Activated CD8-positive, alpha-beta T cell treated with anti-CD3 and anti-CD28 coated beads, Interleukin-2, amount 10 ng/mL, durations not matched to agents 7 days and 5 days (primary cell): ENCODE measurements at places on chromosomes 16 and 17. TPM values are rescaled to one million over a fixed set of nuclear protein-coding genes. Genes with fewer than 3 reads are reported as not detected.

- no peak for DNase-seq
Observed at GRCh38 chr17:67578142-67578457, 139.6 kb upstream of the NOL11 start.

TPSB2 gene
- total RNA-seq, result not detected

ERBB2 gene
- total RNA-seq, result 2.1 TPM

RARA gene
- total RNA-seq, result 63.2 TPM

GRCh38 chr16:57314161-57314785 lies 29.8 kb upstream of the PLLP start:
- DNase-seq, result no peak

DNA sequence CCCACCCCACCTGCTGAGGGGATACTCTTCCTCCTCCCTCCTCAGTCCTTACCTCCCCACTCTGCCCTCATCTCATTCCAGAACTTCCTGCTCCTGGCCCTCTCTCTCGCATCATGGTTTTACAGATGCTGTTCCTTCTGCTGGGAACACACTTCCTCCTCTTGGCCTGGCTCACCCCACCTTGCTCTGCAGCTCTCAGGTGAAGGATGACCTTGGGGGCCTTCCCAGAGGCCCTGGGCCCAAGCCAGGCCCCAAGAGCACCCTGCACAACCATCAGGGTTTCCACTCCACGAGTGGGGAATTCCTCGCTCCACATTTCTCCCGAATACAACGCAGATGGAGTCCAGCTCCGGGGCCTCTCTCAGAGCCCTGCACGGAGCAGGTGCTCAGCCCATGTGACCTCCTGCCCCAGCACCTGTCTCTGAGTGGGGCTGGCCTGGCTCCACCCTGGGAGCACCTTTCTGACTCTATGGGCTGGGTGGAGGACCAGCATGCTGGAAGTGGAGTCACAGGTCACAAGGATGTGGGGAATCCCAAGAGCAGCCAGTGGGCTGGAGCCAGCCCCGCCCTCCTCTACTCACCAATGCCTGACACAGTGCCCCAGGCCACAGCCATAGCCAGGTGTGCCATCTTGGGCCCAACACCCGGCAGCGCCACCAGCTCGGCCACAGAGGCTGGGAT lies 4.5 kb downstream of the NTHL1 start:
- DNase-seq, result no peak

- DNase-seq, result no peak
Observed at GRCh38 chr16:2493605-2494004, 18.7 kb downstream of the TBC1D24 start.

DNA sequence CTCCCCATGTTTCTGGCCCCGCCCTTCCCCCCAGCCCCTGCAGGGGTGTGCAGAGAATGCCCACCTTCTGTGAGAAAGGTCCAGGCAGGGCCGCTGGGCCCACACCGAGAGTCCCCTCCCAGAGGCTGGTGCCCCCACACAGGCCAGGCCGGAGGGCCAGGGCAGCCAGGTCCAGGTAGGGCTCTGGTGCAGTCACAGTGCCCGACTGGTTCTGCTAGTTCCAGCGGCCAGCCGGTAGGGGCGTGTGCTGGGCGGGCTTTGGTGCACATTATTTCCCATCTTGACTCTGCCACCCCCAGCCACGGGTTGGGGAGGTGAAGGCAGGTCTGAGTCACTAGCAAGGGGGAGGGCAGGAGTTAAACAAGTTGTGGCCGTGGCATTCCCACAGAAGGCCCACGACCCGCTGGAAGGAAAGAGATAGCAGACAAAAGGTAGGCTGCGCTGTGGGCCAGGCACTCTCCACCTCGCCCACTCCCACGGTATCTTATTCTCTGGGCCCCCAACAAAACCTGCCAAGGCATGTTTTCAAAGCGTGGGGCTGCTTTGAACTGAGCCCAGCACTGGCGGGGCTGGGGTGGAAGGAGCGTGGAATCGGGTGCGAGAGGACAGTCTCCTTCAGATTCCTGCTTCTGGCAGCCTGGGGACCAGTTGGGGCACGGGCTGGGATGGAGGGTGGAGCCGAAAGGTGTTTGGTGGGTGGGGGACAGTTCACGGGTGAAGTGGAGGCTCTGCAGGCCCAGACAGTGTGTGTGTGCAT lies 1.9 kb downstream of the EPN3 start:
- no peak for DNase-seq

ZFHX3 gene
- total RNA-seq, result 2.9 TPM

DNA sequence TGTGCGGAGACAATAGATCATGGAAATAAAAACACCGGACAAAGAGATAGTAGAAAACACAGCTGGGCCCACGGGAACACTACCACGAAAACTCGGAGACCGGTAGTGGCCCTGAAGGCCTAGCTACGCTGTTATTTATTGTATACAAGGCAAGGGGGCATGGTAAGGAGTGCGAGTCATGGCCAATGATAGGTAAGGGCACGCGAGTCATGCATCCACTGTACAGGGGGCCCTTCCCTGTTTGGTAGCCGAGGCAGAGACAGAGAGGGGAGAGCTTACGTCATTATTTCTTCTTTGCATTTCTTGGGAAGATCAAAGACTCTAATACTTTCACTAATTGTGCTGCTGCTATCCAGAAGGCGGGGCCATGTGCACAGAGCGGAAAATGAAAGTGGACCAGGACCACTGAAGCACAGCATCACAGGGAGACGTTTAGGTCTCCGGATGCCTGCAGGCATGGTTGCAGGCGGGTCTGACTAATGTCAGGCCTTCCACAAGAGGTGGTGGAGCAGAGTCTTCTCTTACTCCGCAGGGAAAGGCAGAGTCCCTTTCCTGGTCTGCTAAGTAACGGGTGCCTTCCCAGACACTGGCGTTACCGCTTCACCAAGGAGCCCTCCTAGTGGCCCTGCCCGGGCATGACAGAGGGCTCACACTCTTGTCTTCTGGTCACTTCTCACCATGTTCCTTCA lies 74.4 kb upstream of the ARL4D start:
- no peak for DNase-seq

DNA sequence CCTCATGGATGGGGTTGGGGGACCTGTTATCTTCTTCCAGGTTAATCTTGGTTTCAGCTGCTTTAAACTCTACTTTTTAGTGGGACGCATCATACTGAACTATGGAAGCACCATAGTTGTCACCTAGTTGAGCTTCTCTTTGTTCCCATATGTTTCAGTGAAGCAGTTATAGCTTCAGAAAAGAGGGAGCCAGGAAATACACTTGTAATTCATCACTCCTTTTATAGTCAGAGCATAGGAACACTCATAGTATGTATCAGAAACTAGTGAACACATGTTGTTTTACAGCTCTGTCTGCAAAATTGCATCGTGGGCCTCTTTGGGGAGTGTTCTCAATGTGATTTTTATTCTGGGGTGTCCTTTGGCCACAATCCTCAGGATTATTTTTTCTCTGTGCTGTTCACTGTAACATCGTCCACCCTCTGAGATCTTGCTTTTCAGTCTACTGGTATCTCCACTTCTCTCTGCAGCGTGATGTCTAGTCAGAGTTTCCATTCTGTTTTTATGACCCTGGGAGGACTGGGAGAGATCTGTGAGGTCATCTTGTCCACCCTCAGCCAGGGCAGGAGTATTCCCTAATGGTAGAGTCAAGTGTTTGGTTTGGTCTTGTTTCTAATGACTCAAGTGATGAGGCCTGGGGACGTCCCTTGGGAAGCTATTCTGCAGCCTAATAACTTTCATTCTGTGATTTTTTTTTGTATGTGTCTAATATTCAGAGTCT lies 585.4 kb downstream of the WWOX start:
- no peak for DNase-seq

RHBDL1 gene
- 1.4 TPM for total RNA-seq

LLGL2 gene
- 19.8 TPM for total RNA-seq

DNA sequence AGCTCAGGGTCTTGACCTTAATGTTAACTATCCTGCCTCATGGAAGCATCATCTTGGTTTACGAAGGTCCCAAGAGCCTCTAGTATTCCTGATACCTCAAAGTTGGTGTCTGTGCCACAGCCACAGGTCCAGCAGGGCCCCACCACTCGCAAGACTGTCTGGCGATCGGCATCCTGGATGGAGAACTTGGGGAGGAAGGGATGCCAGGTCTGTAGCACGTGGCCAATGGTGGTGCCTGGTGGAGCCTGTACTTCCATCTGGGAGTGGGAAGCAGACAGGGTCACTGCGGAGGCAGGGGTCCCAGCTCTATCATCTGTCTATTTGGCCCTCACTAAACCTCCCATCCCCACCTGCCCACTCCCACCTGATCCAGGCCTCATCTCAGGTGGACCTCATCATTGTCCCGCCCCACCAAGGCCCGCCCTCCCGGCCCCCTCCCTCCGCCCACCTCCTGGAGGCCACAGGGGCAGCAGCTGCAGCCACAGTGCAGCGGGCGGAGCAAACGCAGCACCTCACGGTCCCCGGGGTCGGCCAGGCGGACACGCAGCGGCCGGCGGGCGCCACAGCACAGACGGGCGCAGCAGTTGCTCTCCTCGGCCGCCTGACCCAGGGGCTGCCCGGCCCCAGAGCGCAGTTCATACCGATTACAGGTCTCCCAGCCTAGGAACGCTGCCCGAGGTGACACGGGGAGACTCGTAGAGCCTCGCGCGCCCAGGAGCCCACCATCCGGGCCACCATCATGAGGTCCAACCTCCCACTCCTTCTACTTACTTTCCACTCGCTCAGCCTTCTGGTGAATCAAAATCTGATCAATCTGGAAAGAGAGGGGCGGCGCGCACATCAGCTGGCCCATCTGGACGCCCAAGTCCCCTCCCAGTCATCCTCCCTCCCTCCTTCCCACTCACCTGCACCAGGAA lies 1.4 kb downstream of the PLSCR3 start:
- no peak for DNase-seq

GAS2L2 gene
- not detected for total RNA-seq

DNA sequence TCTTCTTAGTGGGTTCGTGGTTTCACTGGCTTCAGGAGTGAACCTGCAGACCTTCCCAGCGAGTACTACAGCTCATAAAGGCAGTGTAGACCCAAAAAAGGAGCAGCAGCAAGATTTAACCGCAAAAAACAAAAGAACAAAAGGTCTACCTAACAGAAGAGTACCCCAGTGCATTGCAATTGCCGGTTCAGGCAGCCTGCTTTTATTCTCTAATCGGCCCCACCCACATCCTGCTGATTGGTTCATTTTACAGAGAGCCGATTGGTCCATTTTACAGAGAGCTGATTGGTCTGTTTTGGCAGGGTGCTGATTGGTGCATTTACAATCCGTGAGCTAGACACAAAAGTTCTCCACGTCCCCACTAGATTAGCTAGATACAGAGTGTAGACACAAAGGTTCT lies 2.0 kb upstream of the ARRB2 start:
- peak; percentile 84 for DNase-seq

GUCY2D gene
- total RNA-seq, result not detected

RUNDC1 gene
- 16.8 TPM for total RNA-seq

- no peak for DNase-seq
Observed at GRCh38 chr17:18191967-18192366, 8.3 kb downstream of the ALKBH5 start.

PLA2G10 gene
- total RNA-seq, result not detected

- DNase-seq, result no peak
Observed at GRCh38 chr16:69423189-69423588, 1.2 kb upstream of the CYB5B start.

DNA sequence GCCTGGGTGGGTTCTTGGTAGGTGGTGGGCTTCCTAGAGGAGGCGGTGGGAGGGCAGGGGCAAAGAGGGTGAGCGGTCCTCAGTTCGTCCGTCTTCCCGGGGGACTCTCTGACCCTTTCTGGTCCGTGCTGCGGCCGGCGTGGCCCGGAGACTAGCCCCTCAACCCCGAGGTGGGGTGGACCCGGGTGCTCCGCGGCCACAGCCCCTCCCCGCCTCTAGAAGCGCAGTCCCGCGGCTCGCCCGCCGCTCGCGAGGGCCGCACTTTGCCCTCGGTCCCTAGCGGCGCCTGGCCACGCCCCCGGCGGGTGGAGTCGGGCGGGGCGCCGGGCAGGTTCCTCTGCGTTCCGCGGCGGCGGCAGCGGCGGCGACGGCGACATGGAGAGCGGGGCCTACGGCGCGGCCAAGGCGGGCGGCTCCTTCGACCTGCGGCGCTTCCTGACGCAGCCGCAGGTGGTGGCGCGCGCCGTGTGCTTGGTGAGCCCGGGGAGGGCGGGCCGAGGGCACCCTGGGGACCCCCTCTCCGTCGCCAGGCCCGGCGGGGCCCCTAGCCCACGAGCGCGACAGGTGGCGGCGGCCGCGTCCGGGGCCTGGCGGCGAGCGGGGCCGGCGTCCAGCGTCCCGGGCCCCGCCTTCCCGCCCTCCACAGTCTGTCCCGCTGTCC lies at the start of gene SYNGR2:
Gene SYNGR2 (plus strand): TSS at position 340 of the 661 bp plus-strand sequence. CDS start 36 bp downstream, at position 376.
- peak; percentile 89 for DNase-seq

KRT15 gene
- not detected for total RNA-seq

CDK3 gene
- 7.3 TPM for total RNA-seq

DNA sequence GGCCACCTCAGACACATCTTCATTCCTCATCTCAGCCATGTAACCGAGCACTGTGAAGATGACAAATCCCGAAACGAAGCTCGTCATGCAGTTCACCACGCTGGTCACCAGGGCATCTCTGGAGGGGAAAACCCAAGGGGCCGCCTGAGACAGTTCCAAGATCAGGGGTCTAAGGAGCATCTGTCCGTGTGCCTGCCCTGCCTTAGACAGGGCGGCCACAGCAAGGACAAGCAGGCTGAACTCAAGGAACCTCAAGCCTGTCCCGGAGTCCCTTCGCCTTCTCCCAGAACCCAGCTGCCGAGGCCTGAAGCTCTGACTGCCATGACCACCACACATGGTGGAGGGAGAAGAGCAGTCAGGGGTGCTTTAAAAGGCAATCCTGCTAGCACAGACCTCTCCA lies 22.7 kb downstream of the SLC6A4 start:
- no peak for DNase-seq

- DNase-seq, result no peak
Observed at GRCh38 chr17:53791551-53791950, 31.2 kb upstream of the KIF2B start.

DNA sequence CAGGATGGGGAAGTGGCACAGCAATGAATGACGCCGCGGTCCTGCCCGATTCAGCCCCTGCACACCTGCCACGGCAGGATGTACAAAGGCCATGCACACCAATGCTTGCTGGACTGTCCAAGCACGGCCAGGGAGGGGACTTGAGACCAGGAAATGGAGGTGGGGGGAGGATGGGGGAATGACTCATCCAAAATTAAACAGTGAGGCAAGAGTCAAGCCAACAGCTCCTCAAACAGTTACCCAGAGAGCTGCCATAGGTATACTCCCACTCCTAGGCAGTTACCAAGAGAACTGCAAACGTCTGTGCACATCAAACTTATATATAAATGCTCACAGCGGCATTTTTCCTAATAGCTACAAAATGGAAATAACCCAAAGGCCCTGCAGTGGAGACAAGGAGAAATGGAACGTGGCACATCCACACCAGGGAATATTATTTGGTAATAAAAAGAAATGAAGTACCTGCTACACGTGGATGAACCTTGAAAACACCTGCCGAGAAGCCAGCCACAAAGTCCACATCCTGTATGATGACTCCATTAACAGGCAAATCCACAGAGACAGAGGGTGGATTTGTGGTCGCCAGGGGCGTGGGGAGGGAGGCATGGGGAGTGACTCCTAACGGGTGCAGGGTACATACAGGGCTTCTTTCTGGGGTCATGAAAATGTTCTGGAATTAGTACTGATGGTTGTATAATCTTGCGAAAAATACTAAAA lies 54.1 kb downstream of the VAC14 start:
- DNase-seq, result peak; percentile 74

- DNase-seq, result no peak
Observed at GRCh38 chr17:74968361-74968780, 4.2 kb downstream of the HID1 start.
